ENCODE measurements at places on chromosomes 11 and 22. TPM values are rescaled to one million over a fixed set of nuclear protein-coding genes. Genes with fewer than 3 reads are reported as not detected.

GRCh38 chr11:44637487-44637886, 72.0 kb downstream of the CD82 start:
- H3K27ac ChIP-seq: no peak overlapping the region
- H3K36me3 ChIP-seq: no peaks in the 10 kb centered on the region
- H3K27me3 ChIP-seq: peaks cover 6% of the 10 kb centered on the region

GRCh38 chr22:45480717-45481116, 22.0 kb upstream of the FBLN1 start:
- H3K27ac ChIP-seq: no peak overlapping the region
- H3K4me3 ChIP-seq: no peak overlapping the region
- no peaks in the 10 kb centered on the region for H3K4me1 ChIP-seq
- DNase-seq: no peak

DNA sequence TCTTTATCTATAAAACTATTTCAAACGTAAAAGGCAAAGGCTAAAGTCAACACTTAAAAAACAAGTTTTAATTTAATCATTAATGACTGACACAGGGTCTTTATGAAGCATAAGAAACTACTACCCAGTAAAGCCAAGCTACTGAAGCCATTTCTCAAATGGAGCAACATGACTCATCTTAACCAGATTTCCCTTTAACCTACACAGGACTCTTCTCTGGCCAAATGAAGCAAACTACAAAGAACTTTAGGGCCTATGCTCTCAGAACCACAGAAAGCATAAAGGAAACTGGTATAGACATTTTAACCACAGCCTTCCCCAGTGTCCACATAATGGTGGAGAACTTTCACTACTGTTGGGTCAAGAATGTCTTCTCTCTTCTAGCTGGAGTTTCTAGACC, 34.7 kb downstream of the ALG9 start:
- H3K36me3 ChIP-seq: peaks cover 45% of the 10 kb centered on the region
- peaks cover 17% of the 10 kb centered on the region for H3K4me1 ChIP-seq
- DNase-seq: no peak
- no peak overlapping the region for H3K27ac ChIP-seq

The POU2F3 gene
- total RNA-seq: 4.6 TPM

DNA sequence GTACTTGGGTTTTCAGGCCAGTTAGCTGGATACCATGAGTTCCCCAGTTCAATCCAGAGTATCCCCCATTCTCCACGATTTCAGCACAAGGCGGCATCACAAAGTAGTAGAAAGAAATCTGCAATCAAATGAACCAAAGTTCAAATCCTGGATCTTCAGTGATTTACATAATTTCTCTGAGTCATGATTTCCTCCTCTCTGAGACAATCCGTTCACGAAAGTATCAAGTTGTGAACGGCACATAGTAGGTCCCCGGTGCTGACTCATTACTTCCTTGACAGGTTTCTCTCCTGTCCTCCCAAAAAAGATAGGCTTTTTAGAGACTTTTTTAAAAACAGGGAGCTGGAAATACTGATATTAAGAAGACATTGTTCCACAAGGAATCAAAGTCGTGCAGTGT, 69.1 kb upstream of the AKIP1 start:
- no peaks in the 10 kb centered on the region for H3K27me3 ChIP-seq
- H3K4me3 ChIP-seq: no peak overlapping the region
- no peaks in the 10 kb centered on the region for H3K36me3 ChIP-seq
- peaks cover 35% of the 10 kb centered on the region for H3K4me1 ChIP-seq
- DNase-seq: no peak
- H3K27ac ChIP-seq: no peak overlapping the region

The SPTBN2 gene
- total RNA-seq: 6.4 TPM

- no peaks in the 10 kb centered on the region for H3K36me3 ChIP-seq
- no peak overlapping the region for H3K27ac ChIP-seq
- H3K4me1 ChIP-seq: no peaks in the 10 kb centered on the region
Observed at GRCh38 chr11:6757373-6757967, 14.3 kb downstream of the OR2AG2 start.

Data from lower lobe of right lung (tissue), 2 donors.